ENCODE measurements at places on chromosomes 7 and 10. TPM values are rescaled to one million over a fixed set of nuclear protein-coding genes. Genes with fewer than 3 reads are reported as not detected.
A peak's percentile ranks its signal among the peaks of the same experiment; 100 is the strongest.

The C10orf95 gene
- total RNA-seq, result not detected

The CPXM2 gene
- total RNA-seq, result not detected

The TBXAS1 gene
- 2.5 TPM for total RNA-seq

The CLIP2 gene
- 32.6 TPM for total RNA-seq

The ERVW-1 gene
- total RNA-seq, result not detected

The MSMB gene
- total RNA-seq, result not detected

GRCh38 chr7:14024406-14024805 lies 34.9 kb upstream of the ETV1 start:
- H3K27ac ChIP-seq, result no peak overlapping the region
- H3K36me3 ChIP-seq, result no peaks in the 10 kb centered on the region
- H3K4me3 ChIP-seq, result no peak overlapping the region
- H3K27me3 ChIP-seq, result no peaks in the 10 kb centered on the region

GRCh38 chr10:72173262-72173618 lies 42.6 kb upstream of the ANAPC16 start:
- peaks cover 5% of the 10 kb centered on the region for H3K36me3 ChIP-seq
- no peak overlapping the region for H3K4me3 ChIP-seq
- no peak for DNase-seq
- no peaks in the 10 kb centered on the region for H3K27me3 ChIP-seq

The PDE1C gene
- 54.6 TPM for total RNA-seq

The PSMG3 gene
- 31.7 TPM for total RNA-seq

DNA sequence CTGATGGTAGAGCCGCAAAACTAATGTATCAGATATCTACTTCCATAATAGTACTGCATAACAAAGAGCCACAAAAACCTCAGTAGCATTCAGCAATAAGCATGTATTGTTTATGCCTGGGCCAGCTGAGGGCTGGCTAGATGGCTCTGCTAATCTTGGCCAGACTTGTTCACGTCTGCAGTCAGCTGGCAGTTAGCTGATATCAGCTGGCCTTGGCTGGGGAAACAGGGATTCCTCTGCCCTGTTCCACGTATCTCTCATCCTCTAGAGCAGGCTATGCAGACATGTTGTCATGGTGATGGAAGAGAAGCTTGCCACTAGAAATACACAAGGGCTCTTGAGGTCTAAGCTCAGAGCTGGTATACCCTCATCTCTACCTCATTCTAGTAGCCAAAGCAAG lies 62.9 kb downstream of the GRM8 start:
- H3K27ac ChIP-seq, result no peak overlapping the region
- no peak overlapping the region for H3K4me3 ChIP-seq
- no peak for DNase-seq
- H3K36me3 ChIP-seq, result no peaks in the 10 kb centered on the region

The CTAGE6 gene
- total RNA-seq, result 0.63 TPM

DNA sequence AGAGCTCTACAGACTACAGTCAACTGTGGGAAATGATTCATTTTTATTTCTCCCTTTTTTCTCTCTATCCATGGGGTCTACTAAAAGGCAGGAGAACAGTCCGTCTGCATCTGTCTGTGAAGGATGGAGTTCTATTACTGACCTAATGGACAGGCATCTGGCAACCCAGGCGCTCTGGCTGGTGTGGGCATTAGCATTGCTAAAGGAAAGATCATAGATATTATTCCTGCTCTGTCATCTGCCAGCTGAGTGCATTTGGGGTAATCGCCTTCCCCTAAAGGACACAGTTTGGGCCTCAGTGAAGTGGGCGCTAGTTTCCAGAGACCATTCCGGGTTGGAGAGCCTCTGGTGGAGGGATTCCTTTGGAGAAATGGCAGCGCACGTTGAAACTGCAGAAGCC lies 201.3 kb upstream of the TCERG1L start:
- DNase-seq, result no peak
- H3K4me3 ChIP-seq, result no peak overlapping the region
- no peaks in the 10 kb centered on the region for H3K27me3 ChIP-seq

The PILRA gene
- 0.92 TPM for total RNA-seq

The OPTN gene
- total RNA-seq, result 80.9 TPM

GRCh38 chr10:1228467-1228975 lies 172.3 kb downstream of the WDR37 start:
- H3K27ac ChIP-seq, result no peak overlapping the region
- DNase-seq, result peak; percentile 41
- H3K4me1 ChIP-seq, result peaks cover 24% of the 10 kb centered on the region
- peaks cover 6% of the 10 kb centered on the region for H3K36me3 ChIP-seq

- peaks cover 5% of the 10 kb centered on the region for H3K4me1 ChIP-seq
- peaks cover 29% of the 10 kb centered on the region for H3K36me3 ChIP-seq
- no peak overlapping the region for H3K4me3 ChIP-seq
- no peak for DNase-seq
- H3K27ac ChIP-seq, result no peak overlapping the region
- H3K27me3 ChIP-seq, result no peaks in the 10 kb centered on the region
Measured at GRCh38 chr10:101660256-101660655, 34.7 kb downstream of the FBXW4 start.

DNA sequence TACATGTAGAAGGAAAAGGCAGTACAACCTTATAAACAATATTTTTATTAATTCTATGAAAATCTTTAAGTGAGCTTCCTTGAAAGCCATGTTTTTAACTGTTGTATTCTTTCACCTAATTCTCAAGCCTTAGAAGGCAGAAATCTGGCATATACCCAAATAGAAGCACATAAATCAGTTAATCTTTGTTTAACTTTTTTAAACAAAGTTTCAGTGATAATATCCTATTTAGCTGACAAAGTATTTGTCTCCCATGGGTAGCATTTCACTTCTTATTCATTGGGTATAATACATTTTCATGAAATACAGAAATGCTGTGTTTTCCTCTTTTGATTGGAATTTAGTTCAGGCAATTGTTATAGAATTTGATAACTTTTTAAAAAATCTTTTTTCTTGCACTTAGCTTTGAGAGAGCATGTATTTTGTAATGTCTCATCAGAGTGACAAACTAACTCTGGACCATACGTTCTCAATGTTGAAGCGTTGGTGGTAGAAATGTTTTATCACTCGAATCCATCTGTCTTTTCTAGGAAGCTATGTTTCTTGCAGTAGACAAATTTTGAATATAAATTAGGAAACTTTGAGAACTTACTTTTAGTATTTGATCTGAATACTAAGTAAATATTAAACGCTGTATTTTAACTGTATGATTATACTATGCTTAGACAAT lies 78.1 kb downstream of the CREM start:
- H3K36me3 ChIP-seq, result peaks cover 3% of the 10 kb centered on the region
- no peaks in the 10 kb centered on the region for H3K4me1 ChIP-seq
- no peaks in the 10 kb centered on the region for H3K27me3 ChIP-seq

The ARHGAP19 gene
- total RNA-seq, result 3.3 TPM

The SPDYE9 gene
- not detected for total RNA-seq

The CDNF gene
- total RNA-seq, result 0.69 TPM

DNA sequence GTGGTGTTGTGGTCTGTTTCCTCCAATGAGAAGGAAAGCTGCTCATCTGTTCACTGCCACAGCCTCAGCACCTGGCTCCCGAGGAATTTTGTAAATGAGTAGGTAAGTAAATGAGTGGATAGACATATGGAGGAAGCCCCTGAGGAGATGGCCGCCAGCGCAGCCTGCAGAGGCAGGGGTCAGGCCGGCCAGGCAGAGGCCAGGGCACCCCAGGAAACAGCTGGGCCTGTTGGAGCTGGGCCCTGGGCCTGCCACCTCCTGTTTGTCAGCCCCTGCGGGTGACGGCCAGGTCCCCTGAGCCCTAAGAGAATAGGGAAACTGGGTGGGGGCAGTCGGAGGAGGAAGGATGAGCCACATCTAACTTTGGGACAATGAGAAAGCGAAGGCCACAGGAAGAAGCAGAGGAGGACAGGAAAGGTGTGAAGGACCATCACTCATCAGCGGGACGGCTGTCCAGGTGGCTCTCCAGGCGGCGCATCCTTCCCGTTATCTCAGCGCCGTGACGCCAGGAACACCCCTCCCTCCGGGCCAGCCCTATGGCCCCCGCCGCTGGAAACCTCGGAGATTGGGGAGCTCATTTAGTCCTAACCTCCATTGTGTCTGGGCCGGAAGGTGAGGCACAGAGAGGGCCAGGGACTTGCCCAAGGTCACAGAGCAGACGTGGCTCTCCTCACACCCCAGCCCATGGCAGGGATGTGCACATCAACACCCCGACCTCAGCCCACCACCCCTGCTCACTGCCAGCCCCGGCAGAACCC lies 142.3 kb upstream of the UNC5B start:
- no peak overlapping the region for H3K27ac ChIP-seq
- DNase-seq, result no peak

DNA sequence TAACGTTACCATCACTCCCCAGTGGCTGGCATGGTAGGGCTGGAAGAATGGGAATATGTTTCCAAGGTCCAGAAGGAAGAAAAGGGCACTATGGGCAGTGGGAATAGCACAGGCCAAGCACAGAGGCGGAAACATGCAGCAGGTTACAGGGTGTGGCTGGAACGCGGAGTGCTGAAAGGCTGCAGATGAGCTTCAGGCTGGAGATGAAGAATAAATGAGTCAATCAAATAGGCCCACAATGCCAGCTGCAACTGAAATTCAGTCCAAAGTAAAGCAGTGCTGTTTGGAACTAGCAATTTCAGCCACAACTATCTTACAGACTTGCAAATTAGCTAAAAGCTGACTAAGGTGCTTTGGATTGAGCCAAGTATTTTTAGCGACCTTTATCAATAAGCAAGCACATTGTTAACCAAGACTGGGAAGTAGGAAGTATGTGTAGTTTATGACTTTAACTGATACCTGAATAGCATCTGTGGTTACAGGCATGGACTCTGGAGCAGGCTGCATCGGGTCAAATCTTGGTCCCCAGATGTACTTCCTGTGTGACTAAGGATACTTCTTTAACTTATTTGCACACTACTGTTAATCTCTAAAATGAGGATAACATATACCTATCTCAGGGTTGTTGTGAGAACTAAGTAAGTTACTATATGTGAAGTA lies 77.5 kb upstream of the CTTNBP2 start:
- peaks cover 11% of the 10 kb centered on the region for H3K4me1 ChIP-seq
- H3K27me3 ChIP-seq, result peaks cover 2% of the 10 kb centered on the region
- H3K4me3 ChIP-seq, result no peak overlapping the region
